ENCODE measurements at places on chromosomes 6 and 20.

- peak; percentile 35 for DNase-seq
Measured at GRCh38 chr20:60137657-60138245, 179.5 kb downstream of the CDH26 start.

GRCh38 chr6:65711531-65711930 is 4.5 kb upstream of the EYS start:
- DNase-seq, result no peak

DNA sequence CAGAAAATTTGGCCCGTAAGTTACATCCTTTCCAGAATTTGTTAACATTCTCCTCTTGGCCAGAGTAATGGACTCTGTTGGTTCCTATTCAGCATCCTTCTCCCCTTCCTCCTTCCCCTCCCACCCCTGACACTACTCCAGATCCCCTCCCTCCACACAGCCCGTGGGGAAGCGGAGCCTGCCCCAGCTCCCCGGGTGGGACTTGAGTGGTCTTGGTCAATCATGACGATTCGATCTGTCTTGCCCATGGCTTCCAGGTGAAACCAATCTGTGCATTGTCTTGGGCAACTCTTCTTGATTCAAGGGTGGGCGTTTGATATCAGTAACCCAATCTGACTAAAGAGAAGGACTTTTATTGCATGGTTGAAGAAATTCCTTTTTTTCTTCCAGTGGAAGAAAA is 143.9 kb downstream of the ANKRD60 start:
- no peak for DNase-seq

DNA sequence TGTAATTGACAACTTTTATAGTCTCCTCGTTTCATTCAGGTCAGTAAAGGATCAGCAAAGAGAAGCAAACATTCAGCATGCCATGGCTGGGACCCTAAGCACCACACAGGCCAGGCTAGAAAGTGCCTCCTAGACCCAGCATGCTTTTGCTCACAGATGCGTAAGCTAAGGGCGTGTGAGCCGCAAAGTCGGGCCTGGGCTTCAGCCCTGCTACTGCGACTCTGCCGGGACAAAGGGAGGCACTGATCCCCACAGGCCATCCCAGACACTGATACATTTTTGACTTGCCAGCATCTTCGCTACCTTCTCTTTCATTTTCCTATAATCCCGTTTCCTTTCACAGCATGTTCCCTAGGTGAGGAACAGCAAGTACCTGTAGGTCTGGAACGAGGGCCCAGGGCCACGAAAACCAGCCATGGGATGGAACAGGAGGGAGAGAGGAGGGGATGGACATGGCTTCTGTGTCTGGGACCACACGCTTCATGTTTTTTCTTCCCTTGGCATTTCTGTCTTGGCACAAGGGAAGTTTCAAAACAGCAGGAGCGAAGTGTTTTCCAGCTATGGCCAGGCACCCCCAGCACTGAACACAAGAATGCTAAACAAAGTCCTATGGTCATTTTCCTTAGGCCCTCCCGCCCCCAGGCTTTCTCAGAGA is 42.6 kb downstream of the IRF4 start:
- DNase-seq, result no peak

- no peak for DNase-seq
Measured at GRCh38 chr6:29763491-29764289, 40.5 kb downstream of the HLA-F start.

DNA sequence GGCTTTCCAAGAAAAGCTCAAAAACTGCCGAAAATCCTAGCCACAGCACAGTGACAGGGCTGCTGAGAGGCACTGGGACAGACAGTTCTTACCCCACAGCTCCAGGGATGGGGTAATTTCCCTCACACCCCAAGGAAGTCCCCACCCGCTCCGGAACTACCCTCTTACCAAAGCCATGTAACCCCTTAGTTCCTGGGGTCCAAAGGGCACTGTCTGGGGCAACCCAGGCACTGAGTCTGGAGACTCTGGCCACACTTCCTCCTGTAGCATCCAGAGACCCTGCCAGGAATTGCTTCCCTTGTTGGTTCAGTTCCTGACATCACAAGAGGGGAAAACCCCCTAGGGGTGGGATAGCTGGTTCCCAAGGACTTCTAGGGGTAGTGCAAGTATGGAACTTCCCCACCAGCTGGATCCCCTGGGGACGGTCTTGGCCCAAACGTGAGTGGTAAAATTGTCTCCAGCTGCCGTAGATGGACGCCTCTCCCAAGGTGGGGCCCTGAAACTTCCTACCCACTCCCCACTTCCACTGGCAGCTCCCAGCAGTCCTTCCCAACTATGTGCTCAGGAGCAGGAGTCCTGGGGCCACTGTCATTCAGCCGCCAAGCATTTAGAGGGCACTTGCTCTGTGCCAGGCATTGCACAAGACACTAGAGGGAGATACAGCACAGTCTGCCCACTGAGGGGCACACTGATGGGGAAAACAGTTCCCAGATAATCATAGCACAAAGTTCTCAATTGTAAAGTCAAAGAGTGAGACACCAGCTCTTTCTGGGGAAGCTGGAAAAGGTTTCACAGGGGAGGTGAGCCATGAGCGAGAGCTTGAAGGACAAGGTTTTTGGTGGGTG is 17.2 kb upstream of the HCK start:
- no peak for DNase-seq

GRCh38 chr20:2451939-2452732 is 18.5 kb downstream of the SNRPB start:
- peak; percentile 82 for DNase-seq

- no peak for DNase-seq
Measured at GRCh38 chr6:15730442-15730841, 67.6 kb upstream of the DTNBP1 start.

DNA sequence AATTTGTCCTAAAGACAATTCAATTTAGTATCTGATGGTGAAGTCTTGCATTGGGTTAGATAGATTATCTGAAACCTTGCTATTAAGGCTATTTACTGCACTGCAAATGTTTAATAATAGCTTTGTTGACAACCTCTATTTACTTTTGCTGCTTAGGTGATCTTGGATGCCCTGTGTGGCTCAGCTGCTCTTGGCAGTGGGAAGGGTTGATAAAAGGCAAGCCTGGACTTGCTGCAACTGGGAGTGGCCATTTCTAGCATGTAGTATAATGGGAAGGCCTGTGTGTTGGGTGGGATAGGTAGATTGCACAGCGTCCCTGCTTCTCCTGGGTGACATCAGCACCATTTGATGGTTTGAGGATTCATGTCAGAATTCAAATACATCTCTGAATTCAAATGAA is 49.1 kb downstream of the ARMC2 start:
- no peak for DNase-seq

DNA sequence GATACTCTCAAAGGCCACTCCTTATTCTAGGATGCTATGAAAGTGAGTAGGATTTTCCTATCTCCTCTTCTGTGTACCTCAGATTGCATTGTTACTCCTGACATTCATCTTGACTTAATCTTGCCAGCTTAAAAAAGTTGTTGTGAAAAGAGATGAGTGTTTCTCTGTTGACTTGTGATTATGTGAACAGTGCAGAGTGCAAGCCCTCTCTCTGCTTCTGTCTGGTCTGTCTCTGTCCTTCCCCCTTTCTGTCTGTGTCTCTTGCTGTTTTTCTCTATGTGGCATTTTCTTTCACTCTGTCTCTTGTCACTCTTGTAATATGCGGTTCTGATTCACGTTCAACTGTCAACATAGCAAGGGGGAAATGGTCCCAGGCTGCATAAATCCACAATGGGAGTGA is 306.6 kb downstream of the FARS2 start:
- DNase-seq, result no peak

DNA sequence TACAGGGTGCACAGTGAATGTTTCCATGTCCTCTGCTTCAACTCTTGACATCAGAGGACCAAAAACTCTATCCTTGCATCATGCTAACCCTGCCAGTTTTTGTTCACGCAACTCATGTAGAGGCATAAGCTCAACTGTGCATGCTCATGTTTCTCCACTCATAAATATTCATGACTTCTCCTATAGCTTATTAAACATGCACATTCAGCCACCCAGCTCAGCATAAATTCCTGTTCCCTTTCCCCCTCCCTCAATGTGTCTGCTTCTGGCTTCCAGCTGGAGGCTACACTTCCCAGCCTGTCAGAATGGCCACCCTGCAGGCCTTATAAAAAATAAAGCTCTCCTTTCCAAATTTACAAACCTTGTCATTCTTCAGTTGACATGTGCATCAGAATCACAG is 154.6 kb downstream of the KIF16B start:
- DNase-seq, result no peak

- no peak for DNase-seq
Measured at GRCh38 chr6:19839788-19840187, 2.6 kb downstream of the ID4 start.

DNA sequence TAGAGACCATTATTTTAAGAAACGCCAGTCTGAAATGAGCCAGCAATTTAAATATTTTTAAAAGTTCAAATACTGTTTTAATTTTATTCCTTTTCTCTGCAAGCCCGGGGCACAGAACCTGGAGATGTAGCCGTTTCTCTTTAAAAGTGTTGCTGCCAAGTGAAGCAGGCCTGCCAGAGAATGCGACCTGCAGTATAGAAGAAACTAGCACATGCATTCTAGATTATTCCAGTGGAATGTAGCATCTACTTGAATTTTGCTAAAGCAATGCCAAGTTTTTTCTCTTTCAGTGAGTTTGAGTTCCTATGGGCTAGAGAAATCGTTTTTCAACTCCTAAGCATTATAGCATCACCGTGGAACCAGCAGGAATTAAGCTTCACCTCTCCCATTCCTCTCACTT is 101.3 kb downstream of the QRSL1 start:
- DNase-seq, result no peak

DNA sequence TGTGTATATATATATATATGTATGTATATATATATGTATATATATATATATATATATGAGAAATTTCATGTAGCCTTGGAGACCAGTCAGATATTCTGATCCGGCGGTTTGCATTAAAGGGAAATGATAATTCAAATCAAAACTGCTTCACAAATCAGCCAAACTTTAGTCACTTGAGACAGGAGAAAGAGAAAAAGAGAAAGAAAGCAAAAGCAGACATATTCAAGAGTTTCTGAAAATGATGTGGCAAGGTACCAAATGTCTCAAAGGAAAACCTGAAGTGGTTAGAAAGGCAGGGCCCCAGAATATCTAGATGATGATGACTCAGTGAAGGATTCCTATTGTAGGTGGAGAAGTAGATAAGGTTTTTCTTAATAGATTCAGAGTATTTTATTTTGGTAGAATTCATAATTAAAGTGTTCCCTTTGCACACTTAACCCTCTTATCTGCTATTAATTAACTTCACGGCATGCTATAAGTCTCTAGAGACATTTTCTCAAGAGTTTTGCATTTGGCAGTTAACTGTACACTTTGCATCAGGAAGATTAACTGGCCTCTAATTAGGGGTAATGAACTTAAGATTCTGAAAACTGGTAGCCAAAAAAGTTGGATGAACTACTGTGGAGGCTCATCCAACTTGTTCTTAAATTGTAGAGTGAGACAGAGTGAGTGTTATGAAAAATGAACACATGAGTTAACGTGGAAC is 50.1 kb upstream of the ASF1A start:
- no peak for DNase-seq

GRCh38 chr6:37106982-37107491 is 62.9 kb upstream of the PIM1 start:
- no peak for DNase-seq

DNA sequence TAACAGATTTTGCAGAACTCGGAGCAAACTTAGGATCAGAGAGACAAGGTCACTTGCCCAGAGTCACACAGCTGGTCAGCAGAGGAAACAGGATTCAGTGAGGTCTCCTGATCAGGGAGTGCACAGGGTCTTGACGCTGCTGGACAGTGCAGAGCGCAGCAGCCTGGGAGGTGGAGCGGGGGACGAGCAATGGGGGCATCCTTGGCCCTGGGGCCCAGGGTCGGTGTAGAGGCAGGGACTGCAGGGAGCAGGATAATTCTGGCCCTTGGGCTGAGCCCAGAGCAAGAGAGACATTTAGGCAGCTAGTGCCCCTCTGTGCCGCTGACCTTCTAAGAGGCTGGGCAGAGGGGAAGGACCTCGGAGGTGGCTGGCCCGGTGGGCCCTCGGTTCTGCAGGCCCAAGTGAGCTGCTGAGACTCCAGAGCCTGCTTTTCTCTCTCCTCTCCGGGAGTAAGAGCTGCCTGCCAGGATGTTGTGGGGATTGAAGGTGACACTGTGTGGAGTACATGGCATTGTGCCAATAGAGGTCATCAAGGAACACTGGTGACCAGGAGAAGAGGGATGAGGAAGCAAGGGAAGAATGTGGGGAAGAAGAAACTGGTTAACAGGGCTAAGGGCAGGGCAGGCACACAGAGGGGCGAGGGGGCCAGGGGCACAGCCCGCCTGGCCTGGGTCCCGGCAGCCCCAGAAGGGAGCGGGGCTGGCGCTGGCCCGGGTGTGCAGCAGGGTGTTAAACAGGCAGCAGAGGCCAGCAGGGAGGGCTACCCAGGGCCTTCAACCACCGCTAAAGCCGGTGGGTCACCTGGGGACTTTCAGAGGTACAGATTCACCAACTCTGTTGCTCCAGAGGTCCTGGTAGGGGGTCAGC is 122.0 kb downstream of the AGPAT4 start:
- no peak for DNase-seq

DNA sequence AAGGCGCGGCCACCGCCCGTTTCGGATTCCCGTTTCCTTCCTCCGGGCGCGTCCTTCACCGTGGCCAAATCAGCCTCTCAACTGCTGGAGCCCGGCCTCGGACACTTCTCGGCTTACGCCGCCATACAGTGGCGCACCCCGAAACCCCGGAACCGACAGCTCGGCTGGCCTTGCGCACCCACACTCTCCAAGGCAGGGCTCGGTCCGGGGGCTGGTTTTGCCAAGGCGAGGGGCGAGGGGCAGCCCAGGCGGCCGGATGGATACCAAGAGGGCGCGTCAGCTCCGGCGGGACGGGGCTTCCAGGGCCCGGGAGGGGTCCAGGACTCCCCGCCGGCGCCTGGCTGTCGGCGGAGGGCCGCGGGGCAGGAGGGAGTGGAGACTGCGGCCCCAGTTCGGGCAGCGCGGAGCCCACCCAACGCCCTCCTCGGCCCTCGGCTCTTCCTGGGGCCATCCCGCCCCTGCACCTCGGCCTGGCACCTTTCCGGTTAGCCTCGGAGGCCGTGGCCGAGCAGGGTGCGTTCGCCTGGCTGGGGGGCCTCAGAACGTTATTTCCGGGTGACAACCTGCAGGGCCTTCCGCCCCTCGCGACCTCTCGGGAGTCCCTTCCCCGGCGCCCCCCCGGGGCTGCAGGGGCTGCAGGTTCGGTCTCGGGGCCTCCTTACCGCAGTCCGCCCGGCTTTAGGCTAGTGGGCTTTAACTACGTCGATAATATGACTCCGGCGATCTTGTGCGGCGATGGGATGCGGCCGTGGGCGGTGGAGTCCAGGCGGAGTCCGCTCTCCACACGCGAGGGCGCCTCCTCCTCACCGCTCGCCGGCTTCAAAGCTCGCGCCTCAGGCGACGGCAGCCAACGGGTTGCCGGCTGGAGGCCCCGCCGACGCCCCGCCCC is 697 bp upstream of the CEP43 start:
- DNase-seq, result no peak

All from stimulated activated CD4-positive, alpha-beta T cell treated with anti-CD3 and anti-CD28 coated beads, Interleukin-12 subunit alpha, Interleukin-12 subunit beta, amount 100 ng/mL, for 48 hours (primary cell).